Activated CD4-positive, alpha-beta T cell treated with anti-CD3 and anti-CD28 coated beads for 36 hours (primary cell): ENCODE measurements at places on chromosomes 3 and 15. TPM values are rescaled to one million over a fixed set of nuclear protein-coding genes. Genes with fewer than 3 reads are reported as not detected.

MINAR1 gene
- 0.39 TPM for total RNA-seq

SPINK8 gene
- total RNA-seq: not detected

AP4E1 gene
- total RNA-seq: 9.0 TPM

MYEF2 gene
- 27.7 TPM for total RNA-seq

TRPM7 gene
- total RNA-seq: 40.7 TPM

DNA sequence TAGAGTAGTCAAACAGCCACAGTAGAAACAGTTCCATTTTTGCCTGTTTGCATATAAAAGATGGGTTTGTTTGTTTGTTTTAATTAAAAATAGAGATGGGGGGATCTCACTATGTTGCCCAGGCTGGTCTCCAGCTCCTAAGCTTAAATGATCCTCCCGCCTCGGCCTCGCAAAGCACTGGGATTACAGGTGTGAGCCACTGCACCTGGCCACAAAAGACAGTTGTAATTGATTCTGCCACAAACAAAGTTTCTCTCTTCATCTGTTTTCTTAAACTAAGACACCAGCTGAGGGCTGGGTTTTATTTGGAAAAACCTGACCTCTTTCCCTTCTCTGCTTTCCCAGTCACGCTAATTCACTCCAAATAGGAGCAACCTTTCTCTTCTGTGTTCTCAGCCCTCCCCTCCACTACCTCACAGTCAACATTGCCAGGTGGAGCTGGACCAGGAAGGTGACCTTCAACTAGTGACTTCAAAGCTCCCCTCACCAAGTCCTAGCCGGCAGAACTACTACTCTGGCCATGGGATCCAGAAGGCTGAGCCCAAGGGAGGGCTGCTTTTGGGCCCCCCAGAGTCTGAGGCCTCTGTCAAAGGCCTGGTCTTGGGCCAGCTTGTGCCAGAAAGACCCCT, 1.5 kb upstream of the IDH2 start:
- peak overlapping the region; percentile 86 for H3K4me3 ChIP-seq
- DNase-seq: no peak
- peaks cover 8% of the 10 kb centered on the region for H3K36me3 ChIP-seq
- no peaks in the 10 kb centered on the region for H3K27me3 ChIP-seq
- peaks cover 31% of the 10 kb centered on the region for H3K4me1 ChIP-seq
- H3K27ac ChIP-seq: no peak overlapping the region

- H3K27ac ChIP-seq: no peak overlapping the region
- no peaks in the 10 kb centered on the region for H3K4me1 ChIP-seq
- no peaks in the 10 kb centered on the region for H3K27me3 ChIP-seq
- no peaks in the 10 kb centered on the region for H3K36me3 ChIP-seq
- no peak for DNase-seq
These were observed 440.3 kb upstream of the DPH6 start for GRCh38 chr15:35986191-35986721.

GRCh38 chr3:180776433-180776832, 97.1 kb upstream of the CCDC39 start:
- H3K27me3 ChIP-seq: no peaks in the 10 kb centered on the region
- DNase-seq: no peak
- no peak overlapping the region for H3K4me3 ChIP-seq
- no peaks in the 10 kb centered on the region for H3K36me3 ChIP-seq
- no peaks in the 10 kb centered on the region for H3K4me1 ChIP-seq
- H3K27ac ChIP-seq: no peak overlapping the region

- no peaks in the 10 kb centered on the region for H3K27me3 ChIP-seq
- no peak overlapping the region for H3K27ac ChIP-seq
- DNase-seq: no peak
- H3K4me3 ChIP-seq: no peak overlapping the region
- no peaks in the 10 kb centered on the region for H3K36me3 ChIP-seq
These were observed 174.3 kb upstream of the ZBTB20 start for GRCh38 chr3:115321400-115321805.

GRCh38 chr3:124517306-124517705, 212.9 kb upstream of the UMPS start:
- H3K4me1 ChIP-seq: no peaks in the 10 kb centered on the region
- DNase-seq: no peak
- no peak overlapping the region for H3K27ac ChIP-seq
- H3K36me3 ChIP-seq: no peaks in the 10 kb centered on the region
- H3K27me3 ChIP-seq: peaks cover 15% of the 10 kb centered on the region

DNA sequence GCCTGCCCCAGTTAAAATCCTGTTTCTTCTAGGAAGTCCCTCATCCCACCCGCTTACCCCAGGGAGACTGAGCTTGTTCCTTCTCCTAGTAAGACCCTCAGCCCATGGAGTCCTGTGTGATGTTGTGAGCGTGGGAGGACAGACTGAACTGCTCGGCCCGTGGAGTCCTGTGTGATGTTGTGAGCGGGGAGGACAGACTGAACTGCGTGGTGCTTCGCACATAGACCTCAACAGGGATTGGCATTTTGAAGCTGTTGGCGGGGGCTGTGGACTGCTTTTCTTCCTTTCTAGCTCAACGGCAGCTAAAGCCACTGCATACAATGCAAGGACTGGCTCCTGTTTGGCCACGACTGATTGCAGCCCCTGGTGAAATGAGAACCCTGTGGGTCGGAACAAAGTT, 1.6 kb upstream of the SPTBN5 start:
- no peaks in the 10 kb centered on the region for H3K27me3 ChIP-seq
- peak overlapping the region; percentile 19 for H3K4me3 ChIP-seq
- no peak for DNase-seq
- peaks cover 29% of the 10 kb centered on the region for H3K4me1 ChIP-seq
- peak overlapping the region; percentile 74 for H3K27ac ChIP-seq
- H3K36me3 ChIP-seq: peaks cover 8% of the 10 kb centered on the region

DNA sequence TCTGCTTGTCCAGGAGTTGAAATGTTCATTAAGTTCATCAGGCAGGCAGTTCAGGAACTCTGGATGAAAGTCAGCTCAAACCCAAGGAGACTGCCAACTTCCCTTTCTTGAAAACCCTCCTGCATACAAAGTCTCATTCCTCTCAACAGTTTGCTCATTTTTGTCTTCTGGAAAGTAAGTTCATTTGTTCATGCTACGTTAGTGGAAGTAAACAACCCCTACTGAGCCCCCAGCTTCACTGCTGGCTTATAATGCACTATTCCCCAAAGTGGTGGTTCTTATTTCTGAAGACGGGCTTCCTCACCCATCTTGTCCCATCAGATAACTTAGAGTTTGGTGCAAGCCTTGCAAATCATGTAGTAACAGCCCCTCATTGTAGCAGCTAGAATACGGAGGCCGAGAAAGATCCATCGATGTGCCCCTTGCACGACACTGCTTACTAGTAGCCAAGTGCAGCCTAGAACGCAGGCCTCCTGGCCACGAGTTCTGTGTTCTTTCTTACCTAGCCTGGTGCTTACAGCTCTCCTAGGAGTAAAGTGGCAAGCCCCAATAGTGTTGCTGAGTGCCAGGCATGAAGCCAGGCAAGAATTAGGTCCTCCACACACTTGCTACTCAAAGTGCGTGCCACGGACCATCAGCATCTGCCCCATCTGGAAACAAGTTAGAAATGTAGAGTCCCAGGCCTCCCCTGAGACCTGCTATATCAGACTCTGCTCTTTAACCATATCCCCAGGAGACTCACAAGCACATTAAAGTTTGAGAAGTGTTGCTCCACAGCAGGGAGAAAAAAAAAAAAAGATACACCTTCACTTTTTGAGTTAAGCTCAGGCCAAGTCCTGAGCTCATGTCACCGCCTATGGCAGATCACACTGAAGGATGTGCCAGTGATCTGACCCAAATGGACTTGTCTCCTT, 82.5 kb downstream of the RFTN1 start:
- H3K27me3 ChIP-seq: no peaks in the 10 kb centered on the region
- H3K27ac ChIP-seq: no peak overlapping the region
- peaks cover 19% of the 10 kb centered on the region for H3K4me1 ChIP-seq
- no peak overlapping the region for H3K4me3 ChIP-seq
- no peak for DNase-seq

DNA sequence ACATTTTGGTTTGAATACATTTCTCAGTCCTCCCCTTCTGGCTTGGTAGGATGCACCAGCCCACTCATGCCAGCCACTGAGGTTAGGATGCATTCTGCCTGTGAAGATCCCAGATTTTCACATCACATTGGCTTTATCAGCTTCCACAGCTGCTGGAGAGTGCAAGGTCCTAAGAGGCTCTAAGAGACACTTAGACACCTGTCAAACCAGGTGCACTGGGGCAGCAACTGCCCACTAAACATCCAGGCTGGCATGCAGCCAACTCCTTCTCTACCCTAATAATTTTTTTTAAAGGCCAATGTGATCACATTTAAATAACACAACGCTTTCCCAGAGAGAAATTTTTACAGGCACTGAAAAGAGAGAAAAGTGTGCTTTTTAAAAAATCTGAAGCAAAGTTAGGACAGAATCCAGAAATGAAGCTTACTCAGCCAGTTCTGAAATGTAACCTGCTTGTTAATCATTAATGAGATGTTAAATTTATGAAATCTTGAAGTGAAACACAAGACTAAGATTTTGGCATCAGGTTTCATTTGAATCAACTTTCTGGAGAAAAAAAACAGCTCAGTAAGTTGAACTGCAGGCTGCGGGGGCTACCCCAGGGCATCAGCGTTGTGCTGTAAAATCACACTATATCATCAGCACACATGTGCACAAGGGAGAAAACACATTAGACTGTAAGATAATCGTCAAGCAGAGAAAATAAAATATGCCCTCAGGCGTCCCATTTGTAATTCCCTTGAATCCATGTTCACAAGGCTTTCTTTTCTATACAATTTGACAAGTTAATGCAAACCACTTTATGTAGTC, 312.9 kb downstream of the ZBBX start:
- H3K36me3 ChIP-seq: no peaks in the 10 kb centered on the region
- no peak for DNase-seq
- H3K27me3 ChIP-seq: no peaks in the 10 kb centered on the region
- H3K4me3 ChIP-seq: no peak overlapping the region

DNA sequence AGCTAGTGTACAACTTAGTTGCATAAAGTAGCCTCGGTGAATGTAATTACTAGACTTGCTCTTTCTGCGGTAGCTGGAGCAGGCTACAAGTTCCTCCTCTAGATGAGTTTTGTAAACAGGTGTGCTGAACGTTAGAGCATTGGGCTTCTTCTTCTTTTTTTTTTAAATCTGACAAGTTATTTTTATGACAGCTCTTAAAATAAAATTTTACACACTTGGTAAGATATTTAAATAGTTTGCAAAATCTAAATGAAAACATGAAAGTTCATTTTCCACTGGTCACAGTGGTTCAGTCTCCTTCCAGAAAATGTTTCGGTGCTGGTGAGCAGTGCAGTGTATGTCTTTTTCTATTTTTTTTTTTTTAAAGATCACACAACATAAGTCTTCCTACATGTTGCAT, 3.0 kb downstream of the CCR9 start:
- no peak overlapping the region for H3K27ac ChIP-seq
- peaks cover 34% of the 10 kb centered on the region for H3K27me3 ChIP-seq
- H3K36me3 ChIP-seq: no peaks in the 10 kb centered on the region
- peaks cover 55% of the 10 kb centered on the region for H3K4me1 ChIP-seq
- no peak for DNase-seq

GRCh38 chr3:180011927-180012326, 24.8 kb downstream of the PEX5L start:
- H3K36me3 ChIP-seq: no peaks in the 10 kb centered on the region
- H3K27ac ChIP-seq: no peak overlapping the region
- H3K27me3 ChIP-seq: no peaks in the 10 kb centered on the region
- no peak overlapping the region for H3K4me3 ChIP-seq

GRCh38 chr15:74317820-74318375, 49.5 kb downstream of the CYP11A1 start:
- no peak overlapping the region for H3K4me3 ChIP-seq
- no peak for DNase-seq
- no peaks in the 10 kb centered on the region for H3K27me3 ChIP-seq
- H3K36me3 ChIP-seq: no peaks in the 10 kb centered on the region
- H3K27ac ChIP-seq: no peak overlapping the region

DNA sequence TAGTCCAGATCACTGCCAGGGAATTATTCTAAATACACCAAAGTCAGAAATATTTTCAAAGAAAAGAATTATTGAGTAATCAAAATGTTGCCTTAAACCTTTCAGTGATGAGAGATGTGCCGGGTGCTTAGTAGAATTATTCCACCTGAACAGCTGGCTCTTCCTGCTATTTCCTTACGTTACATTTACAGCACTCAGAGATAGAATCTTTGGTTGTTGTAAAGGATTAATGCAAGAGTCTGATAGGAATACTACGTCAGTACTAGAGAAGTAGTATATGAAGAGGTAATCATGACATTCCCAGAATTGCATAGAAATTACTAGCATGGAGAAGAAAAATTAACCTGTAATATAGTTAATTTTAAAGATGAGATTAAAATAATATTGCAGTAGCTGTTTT, 50.9 kb upstream of the ZDHHC23 start:
- no peak for DNase-seq
- H3K4me3 ChIP-seq: no peak overlapping the region
- peaks cover 6% of the 10 kb centered on the region for H3K4me1 ChIP-seq
- no peaks in the 10 kb centered on the region for H3K27me3 ChIP-seq
- no peak overlapping the region for H3K27ac ChIP-seq

DNA sequence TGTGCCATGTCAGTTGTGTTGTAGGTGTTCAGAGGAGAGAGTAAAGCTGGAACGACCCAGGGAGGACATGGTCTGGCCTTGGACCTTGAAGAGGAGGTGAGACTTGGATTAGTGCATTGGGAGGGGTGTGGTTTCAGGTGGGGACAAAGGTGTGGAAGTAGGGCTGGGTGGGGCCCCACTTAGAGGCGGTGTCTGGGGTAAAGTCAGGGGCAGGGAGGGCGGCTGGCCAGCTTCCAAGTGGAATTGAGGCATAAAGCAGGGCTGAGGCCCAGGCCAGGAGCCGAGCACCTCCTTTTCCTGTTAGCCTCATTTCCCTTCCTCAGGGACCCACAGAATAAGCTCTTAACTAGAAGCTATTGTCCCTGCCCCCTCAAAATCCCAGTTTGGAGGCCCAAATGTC, 36.2 kb upstream of the FLNB start:
- H3K36me3 ChIP-seq: no peaks in the 10 kb centered on the region
- H3K27me3 ChIP-seq: peaks cover 1% of the 10 kb centered on the region
- H3K27ac ChIP-seq: no peak overlapping the region
- DNase-seq: no peak
- H3K4me3 ChIP-seq: no peak overlapping the region
